Activated CD4-positive, CD25-positive, alpha-beta regulatory T cell (primary cell): ENCODE measurements at places on chromosomes 12 and 14.
A peak's percentile ranks its signal among the peaks of the same experiment; 100 is the strongest.

GRCh38 chr12:28905220-28905955 lies 243.7 kb upstream of the FAR2 start:
- DNase-seq = no peak

DNA sequence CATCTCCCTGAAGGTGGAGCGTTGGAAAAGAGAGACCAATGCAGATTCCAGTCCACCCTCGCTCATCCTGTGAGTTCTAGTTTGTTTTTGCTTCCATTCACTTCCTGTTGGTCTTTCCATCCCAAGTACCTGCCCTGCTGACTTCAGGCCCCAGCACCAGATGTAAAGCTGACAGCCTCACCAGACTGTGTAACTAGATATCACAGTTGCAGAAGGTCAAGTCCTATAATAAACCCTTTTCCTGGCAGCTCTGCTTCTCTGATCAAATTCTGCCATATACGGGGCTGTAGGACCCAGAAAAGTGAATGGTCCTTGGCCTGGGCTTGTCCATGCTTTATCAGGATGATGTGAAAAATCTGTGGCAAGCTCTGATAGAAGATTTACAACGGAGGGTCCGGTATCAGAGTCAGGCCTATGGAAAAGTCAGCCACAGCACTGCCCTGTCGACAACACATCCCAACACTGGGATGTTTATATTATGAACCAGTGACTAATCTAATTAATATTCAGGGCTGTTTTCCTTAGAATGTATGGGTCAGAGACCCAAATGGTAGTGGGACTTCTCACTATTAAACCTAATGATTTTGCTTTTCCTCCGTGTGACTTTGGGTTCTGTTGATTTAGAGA lies 42.1 kb downstream of the CCDC175 start:
- no peak for DNase-seq

GRCh38 chr14:91927191-91927590 lies 20.3 kb downstream of the FBLN5 start:
- no peak for DNase-seq

- no peak for DNase-seq
Measured at GRCh38 chr12:89825591-89826449, 117.2 kb upstream of the ATP2B1 start.

DNA sequence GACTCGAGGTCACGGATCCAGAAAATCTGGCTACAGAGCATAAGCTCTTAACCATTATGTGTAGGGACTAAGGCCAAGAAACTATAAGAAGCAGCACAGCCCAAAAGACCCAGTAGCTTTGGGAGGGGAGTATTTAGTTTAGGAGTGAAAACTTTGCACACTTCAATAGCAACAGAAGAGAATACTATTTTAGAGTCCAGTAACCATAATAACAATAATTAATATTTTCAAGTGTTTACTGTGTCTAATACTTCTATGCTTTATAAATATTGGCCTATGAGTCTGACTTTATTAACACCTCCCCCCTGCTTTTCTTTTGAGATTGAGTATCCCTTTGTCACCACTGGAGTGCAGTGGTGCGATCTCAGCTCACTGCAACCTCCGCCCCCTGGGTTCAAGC lies 82.8 kb downstream of the SUDS3 start:
- no peak for DNase-seq

GRCh38 chr12:43060742-43061141 lies 471.2 kb upstream of the PRICKLE1 start:
- DNase-seq = no peak

GRCh38 chr12:70646850-70647249 lies 9.6 kb upstream of the PTPRB start:
- no peak for DNase-seq

GRCh38 chr14:37559386-37559785 lies 35.7 kb downstream of the FOXA1 start:
- DNase-seq = no peak

GRCh38 chr14:67952786-67953185 lies 133.2 kb downstream of the RAD51B start:
- no peak for DNase-seq

DNA sequence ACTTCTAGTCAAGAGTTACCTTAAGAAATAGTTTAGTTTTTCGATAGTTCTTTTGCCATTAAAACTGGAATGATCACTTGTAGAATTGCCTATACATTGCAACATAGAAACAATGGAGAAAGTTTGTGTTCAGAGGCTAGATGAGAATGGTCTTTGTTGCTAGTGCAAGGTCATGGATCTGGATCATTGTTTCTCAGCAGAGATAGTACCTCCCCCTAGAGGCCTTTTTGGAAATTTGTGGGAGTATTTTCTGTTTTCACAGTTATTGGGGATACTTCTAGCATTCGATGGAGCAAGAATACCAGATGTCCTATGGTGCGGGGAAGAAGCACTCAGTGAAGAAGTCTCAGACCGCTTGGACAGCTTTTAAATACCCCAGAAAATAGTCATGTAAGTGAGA lies 138.8 kb upstream of the HMGA2 start:
- DNase-seq = no peak

DNA sequence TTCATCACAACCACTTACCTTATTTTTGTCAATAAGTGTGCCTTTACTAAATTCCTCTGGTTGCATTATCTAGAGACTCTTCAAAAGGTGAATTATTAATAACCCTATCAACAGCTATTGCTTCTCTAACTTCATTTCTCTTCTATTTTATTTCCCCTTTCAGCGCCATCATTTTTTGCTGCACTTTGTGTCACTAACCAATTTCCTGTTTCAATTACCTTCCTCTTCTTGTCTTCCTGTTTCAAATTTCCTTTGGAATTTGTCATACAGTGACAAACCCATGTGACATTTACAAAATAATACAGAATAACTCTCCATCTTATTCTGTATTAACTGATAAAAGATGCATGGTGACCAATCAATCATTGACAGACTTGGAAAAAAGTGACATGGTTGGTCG lies 12.2 kb upstream of the CLEC2A start:
- no peak for DNase-seq

DNA sequence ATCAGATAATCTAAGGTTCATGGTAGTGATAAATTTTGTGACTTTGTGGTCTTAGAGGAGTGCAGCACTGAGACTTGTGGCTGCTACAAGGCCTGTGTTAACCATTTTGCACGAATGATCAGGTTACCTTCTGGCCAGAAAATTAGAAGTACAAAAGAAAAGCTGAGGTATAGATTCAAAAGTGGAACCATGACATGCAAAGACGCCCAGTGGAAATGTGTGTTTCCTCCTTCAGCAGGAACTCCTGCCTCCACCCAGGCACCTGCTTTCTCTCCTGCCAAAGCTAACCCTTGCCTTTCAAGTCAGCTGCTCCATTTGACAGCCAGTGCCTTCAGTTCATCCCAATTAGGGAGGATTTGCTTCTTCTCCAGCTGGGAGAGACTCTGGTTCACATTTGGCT lies 10.1 kb downstream of the PDE6H start:
- no peak for DNase-seq

GRCh38 chr12:78470354-78471195 lies 394.0 kb upstream of the SYT1 start:
- DNase-seq = no peak

DNA sequence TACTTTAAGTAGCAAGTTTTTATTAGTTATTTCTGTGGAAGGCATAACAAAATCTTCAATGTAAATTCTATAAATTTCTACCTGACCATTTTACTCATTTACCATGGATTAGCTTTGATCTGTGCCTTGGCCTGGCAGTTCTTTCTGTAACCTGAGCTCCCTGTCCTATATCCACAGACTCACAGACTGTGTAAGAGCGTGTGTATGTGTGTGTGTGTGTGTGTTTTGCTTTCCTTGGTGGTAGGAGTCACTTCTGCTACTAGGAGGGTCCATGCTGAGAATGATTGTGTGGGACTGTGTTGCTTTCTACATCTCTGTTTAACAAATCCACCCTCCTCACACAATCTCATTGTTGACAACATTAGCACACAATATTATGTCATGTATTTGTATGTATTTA lies 221.2 kb upstream of the PELI2 start:
- DNase-seq = no peak

DNA sequence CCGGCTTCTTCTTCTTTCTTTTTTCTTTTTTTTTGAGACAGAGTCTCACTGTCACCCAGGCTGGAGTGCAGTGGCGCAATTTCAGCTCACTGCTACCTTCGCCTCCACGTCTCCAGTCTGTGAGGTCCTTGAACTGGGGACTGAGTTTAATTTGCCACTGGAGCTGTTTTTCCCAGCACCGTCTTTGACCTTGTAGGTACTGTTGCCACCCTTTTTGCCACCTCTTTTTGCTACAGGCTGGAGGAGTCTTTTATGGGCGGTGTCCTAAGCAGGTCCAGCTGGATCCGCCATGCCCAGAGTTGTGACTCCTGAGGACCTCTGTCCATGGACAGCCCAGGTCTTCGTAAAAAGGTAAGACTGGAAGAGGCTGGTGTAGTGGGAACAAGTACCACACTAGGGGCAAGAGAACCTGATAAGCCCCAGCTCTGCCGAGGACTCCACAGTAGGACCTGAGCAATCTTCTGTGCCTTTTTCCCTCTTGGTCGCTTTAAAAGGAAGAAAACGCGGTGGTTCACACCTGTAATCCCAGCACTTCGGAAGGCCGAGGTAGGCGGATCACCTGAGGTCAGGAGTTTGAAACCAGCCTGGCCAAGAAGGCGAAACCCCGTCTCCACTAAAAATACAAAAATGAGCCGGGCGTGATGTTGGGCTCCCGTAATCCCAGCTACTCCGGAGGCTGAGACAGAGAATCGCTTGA lies 946 bp downstream of the RNU4-2 start:
- DNase-seq = peak; percentile 31

DNA sequence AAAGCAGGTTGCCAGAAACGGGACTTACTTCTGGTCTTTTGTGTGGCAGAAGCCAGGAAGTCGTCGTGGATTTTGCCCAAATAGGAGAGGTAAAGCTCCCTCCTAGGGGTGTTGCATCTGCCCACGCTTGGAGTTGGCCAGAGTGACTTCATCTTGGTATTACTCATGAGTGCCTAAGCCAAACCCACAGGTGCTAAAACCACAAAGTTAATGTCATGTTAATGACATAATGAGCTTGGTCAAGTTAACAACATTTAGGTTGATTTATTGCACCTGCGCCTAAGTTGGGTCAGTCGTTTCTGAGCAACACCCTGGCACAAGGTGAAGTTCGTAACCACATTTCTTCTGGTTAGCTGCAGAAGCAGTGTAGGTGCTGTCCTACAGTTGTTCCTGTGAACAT lies 225.2 kb downstream of the FUT8 start:
- DNase-seq = no peak

GRCh38 chr12:130083734-130084133 lies 78.5 kb upstream of the FZD10 start:
- no peak for DNase-seq

- no peak for DNase-seq
Measured at GRCh38 chr14:46377305-46377704, 274.3 kb downstream of the RPL10L start.

GRCh38 chr14:74964787-74965485 lies 9.5 kb upstream of the PGF start:
- DNase-seq = no peak

GRCh38 chr12:19842116-19842515 lies 402.8 kb downstream of the AEBP2 start:
- DNase-seq = no peak
